ENCODE measurements at places on chromosomes 13 and 19.

GRCh38 chr13:83248751-83249150 lies 633.5 kb downstream of the SLITRK1 start:
- DNase-seq, result no peak

DNA sequence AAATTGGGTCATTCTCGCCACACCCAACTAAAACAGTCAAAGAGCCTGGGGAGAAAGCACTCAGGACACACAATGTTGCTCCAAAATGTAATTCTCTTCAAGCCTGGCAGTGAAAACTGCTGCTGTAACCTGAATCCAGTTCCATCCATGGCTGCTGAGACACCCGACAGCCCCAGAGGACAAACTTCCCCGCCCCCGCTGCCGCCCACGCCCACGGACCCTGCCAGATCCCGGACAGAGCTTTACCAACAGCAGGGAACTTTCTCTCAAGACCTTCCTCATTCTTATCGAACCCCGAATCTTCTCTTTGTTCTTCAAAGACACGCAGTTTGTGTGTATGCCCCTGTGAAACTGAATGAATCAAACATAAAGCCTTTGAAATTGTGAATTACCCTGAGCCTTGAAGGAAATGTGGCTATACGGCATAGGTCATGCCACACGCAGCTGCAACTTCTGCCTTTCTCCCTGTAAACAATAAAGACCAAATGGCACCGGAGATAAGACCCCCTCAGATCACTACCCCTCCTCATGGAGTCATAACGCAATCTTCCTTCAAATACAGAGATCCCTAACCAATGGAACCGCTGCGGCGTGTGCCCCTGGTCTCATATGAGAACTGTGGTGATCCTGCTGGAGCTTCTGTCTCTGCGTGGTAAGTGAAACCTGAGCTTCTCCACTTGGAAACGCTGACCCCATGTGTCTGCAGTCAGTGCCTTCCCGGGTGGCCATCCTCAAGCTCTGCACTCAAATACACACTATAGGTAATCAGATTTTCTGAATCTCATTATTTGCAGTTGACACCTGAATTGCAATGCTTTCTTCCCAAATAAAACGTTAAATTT lies 4.8 kb upstream of the LAMP1 start:
- no peak for DNase-seq

GRCh38 chr13:81986308-81986707 lies 1645.4 kb upstream of the SPRY2 start:
- DNase-seq, result no peak

DNA sequence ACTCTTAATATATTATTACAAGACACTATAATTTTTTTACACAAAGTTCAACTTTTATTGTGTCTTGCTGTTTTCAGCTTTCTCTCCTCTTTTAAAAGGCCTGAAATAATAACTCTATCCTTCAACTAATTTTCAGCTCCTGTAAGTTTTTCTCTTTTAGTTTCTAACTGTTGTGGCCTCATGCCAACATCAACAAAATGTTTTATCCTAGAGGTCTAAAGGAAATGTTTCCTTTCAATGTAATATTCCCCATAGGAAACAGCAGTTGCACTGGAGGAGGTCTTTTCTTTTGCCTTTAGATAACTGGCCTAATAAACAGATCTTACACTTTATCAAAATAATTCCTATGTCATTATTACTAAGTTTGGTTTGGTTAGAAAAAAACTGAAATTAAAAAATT lies 8.5 kb upstream of the ZNF616 start:
- DNase-seq, result no peak

DNA sequence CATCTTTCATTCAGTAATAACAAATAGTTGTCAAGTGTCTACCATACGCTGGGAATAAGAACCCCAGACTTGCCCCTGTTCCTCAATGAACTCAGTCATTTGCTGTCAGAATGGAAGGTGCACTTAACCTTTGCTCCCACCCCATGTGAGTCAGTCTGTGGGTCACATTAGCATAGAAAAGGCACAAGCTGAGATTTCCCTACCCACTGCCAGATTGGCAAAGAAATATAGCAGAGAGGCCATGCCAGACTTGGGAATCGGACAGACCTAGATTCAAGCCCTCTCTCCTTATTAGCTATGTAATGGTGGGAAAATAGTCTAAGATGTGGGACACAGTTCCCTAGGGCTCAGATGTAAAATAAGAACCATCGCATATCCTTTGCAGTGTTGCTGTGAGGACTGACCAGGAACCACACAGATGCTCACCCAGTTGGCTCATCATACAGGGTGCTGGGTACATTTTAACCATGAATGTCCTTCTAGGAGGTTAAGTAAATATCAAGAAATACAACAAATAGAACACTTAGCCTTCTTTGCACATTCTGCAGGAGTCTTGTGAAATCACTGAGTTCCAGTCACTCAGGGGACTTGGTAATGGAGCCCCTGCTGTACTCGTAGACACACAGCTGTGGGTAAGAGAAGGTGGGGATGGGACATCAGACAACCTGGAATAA lies 218.2 kb downstream of the FGF14 start:
- DNase-seq, result no peak
